ENCODE measurements at places on chromosomes 7 and 10. TPM values are rescaled to one million over a fixed set of nuclear protein-coding genes. Genes with fewer than 3 reads are reported as not detected.

SLC16A9 gene
- 9.3 TPM for total RNA-seq

LRGUK gene
- 0.50 TPM for total RNA-seq

FAM3C gene
- total RNA-seq, result 24.3 TPM

ZNF503 gene
- 1.6 TPM for total RNA-seq

CDK1 gene
- 73.5 TPM for total RNA-seq

CALCR gene
- total RNA-seq, result 0.19 TPM

ITGA8 gene
- 0.75 TPM for total RNA-seq

RAMP3 gene
- 2.3 TPM for total RNA-seq

MRPS17 gene
- total RNA-seq, result 7.2 TPM

OR2A7 gene
- 1.6 TPM for total RNA-seq

GNGT1 gene
- not detected for total RNA-seq

SLC26A3 gene
- 0.19 TPM for total RNA-seq

GRCh38 chr10:128083191-128083895, 42.9 kb downstream of the MKI67 start:
- H3K27me3 ChIP-seq, result no peaks in the 10 kb centered on the region
- no peaks in the 10 kb centered on the region for H3K36me3 ChIP-seq
- no peaks in the 10 kb centered on the region for H3K4me1 ChIP-seq
- no peak overlapping the region for H3K27ac ChIP-seq
- H3K4me3 ChIP-seq, result no peak overlapping the region
- no peak for DNase-seq

- no peaks in the 10 kb centered on the region for H3K27me3 ChIP-seq
- no peak overlapping the region for H3K27ac ChIP-seq
- no peaks in the 10 kb centered on the region for H3K4me1 ChIP-seq
Measured at GRCh38 chr7:95276114-95276513, 48.2 kb downstream of the PON1 start.

DNA sequence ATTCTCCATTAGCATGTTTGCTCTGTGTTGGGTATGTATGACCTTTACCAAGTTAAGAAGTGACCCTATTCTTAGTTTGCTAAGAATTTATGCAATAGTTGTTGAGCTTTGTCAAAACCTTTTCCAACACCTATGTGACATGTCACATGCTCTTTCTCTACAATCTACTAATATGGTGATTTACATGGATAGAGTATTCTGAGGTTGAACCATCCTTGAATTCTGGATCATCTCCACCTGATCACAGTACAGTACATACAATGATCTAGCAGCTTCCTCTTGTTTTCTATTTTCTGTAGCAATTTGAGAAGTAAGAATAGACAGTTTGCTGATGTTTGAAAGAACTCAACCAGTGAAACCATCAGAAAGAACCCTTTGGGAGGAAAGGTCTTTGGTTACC, 101.2 kb upstream of the PDGFA start:
- no peak overlapping the region for H3K4me3 ChIP-seq
- no peaks in the 10 kb centered on the region for H3K4me1 ChIP-seq
- no peaks in the 10 kb centered on the region for H3K27me3 ChIP-seq
- DNase-seq, result no peak
- H3K27ac ChIP-seq, result no peak overlapping the region
- H3K36me3 ChIP-seq, result no peaks in the 10 kb centered on the region

DNA sequence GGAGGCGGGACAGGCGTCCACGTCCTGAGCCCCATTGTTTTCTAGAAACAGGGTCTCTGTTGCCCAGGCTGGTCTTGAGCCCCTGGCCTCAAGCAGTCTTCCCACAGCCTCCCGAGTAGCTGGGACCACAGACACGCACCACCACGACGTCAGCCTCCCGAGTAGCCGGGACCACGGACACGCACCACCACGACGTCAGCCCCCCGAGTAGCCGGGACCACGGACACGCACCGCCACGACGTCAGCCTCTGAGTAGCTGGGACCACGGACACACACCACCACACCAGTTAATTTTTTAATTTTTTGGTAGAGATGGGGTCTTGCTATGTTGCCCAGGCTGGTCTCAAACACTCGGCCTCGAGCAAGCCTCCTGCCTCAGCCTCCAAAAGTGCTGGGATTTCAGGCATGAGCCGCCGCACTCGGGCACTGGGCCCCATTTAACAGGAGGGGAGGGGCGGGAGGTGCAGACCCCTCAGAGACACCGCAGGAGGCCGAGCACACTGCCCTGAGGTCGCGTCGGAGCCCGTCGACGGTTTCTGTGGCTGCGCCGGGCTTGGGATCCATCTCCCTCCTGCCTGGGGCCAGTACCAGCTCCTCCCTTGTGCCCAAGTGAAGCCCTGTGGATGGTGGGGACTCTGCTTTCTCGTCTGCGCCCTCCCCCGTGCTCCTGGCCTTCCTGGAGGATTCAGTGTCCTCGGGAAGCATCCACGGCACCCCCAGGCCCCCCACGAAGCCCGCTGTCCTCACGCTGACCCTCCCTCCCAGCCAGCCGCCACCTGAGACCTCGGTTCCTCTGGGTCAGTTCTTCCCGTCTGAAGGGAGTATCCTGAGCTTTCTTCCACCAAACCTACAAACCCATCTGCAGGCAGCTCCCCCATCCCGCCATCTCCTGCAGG, 13.0 kb downstream of the FAM20C start:
- H3K36me3 ChIP-seq, result peaks cover 17% of the 10 kb centered on the region
- H3K27me3 ChIP-seq, result no peaks in the 10 kb centered on the region
- no peak overlapping the region for H3K27ac ChIP-seq

DNA sequence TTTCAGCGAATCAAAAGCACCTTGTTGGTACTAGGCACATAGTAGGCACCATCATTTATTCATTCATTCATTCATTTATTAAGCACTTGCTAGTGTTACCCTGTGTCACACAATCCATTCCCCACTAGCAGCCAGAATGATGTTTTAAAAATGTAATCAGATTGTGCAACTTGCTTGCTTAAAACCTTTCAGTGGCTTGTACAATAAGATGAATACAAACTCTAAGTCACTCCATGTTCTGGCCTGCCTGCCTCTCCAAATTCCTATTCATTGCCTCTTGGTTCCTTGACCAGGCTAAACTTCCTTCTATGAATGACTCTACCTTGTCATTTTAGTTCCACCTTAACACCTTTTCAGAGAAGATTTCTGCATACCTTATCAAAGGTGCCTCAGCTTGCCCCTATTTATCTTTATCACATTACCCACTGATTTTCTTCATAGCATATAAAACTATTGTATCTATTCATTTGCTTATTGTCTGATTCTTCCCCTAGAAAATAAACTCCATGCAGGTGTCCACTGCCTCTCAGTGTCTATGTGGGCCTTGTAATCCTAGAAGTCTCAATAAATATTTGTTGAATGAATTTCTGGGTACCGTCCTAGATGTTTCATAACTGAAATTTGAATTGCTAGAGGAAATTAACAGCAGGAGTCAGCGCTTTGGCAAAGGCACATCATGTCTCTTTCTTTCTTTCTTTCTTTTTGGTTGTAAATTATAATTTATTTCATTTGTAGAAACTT, 169.5 kb downstream of the TMEM26 start:
- no peak overlapping the region for H3K27ac ChIP-seq
- no peaks in the 10 kb centered on the region for H3K4me1 ChIP-seq
- DNase-seq, result no peak

DNA sequence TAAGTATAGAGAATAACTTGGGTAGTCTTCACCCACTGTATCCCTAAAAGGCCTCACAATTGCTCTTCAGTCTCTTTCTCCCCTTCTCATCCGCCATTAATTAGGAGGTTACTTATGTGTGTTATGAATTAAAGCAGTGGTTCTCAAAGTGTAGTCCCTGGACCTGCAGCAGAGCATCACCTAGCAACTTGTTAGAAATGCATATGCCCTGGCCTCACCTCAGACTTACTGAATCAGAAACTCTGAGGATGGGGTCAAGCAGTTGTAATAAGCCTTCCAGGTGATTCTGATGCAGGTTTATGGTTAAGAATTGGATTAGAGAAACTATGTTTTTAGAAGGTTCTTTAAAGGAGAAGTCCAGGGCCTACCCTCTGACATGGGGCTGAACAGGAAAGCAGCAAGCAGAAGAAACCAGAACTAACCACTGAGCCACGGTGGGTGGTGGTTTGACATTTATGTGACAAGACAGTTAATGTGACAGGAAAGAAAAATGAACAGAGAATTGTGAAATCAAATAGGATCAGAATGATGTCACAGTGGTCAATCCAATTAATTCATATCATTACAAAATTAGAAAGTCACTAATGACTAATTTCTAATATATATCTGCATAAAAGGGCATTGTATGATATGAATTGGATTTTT, 37.6 kb downstream of the ENTPD1 start:
- no peak for DNase-seq
- H3K4me1 ChIP-seq, result no peaks in the 10 kb centered on the region
- no peaks in the 10 kb centered on the region for H3K27me3 ChIP-seq
- H3K36me3 ChIP-seq, result no peaks in the 10 kb centered on the region

DNA sequence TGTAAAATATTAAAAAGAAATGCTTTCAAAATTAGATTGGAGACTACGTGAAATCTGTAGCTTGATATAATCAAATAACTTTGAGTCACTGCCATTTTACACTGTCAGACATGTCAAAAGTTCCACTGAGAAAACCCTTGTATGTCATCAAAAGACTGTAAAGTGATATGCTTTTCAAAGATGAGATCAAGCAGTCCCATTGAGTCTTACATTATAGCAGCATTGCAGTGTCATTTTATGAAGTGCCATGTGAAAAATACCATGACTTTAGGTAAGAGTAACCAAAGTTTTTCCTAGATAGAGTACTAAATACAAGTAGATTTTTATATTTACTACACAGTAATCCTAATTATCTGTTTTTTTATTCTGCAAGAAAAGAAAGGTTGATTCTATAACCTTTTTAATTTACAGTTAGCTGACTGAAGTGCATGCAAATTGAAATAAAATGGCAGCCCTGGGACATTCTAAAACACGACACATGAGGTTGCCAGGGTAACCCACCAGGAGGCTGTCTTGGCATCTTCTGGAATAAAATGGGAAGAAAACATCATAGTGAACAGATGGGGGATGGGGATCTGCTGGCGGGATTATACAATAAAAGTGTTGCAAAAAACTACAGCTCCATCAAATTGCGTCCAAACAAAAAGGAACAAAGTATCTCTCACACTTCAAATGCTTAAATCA, 91.3 kb upstream of the TMEM106B start:
- H3K27me3 ChIP-seq, result no peaks in the 10 kb centered on the region
- no peak for DNase-seq
- H3K4me3 ChIP-seq, result no peak overlapping the region
- no peaks in the 10 kb centered on the region for H3K36me3 ChIP-seq

- no peak overlapping the region for H3K4me3 ChIP-seq
- no peaks in the 10 kb centered on the region for H3K27me3 ChIP-seq
Measured at GRCh38 chr10:110035070-110035921, 27.5 kb downstream of the ADD3 start.

GRCh38 chr7:122103064-122103463, 41.0 kb downstream of the AASS start:
- H3K4me1 ChIP-seq, result no peaks in the 10 kb centered on the region
- no peak for DNase-seq
- H3K4me3 ChIP-seq, result no peak overlapping the region

- no peaks in the 10 kb centered on the region for H3K36me3 ChIP-seq
- no peak overlapping the region for H3K27ac ChIP-seq
- peaks cover 4% of the 10 kb centered on the region for H3K4me1 ChIP-seq
- no peak for DNase-seq
- no peak overlapping the region for H3K4me3 ChIP-seq
Measured at GRCh38 chr7:108015740-108016139, 12.8 kb upstream of the LAMB1 start.

DNA sequence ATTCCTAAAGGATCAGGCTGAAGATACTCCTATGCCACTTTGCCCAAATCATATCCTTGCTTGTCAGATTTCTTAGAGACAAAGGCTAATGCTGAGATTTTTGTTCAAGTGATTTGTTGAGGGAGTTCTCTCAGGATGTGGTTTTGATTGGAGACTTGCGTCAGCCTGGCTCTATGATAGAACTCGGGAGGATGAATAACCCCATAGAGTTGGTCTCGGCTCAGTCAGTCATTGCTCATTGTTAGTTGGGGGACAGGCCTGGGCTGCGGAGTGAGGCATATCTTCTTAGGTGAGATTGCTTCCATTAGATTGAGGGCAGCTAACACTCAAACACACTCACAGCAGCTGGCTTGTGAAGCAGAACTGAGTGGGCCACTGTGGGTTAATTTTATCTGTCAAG, 203.4 kb downstream of the KIF20B start:
- H3K27me3 ChIP-seq, result no peaks in the 10 kb centered on the region
- H3K27ac ChIP-seq, result no peak overlapping the region
- H3K4me3 ChIP-seq, result no peak overlapping the region
- H3K4me1 ChIP-seq, result no peaks in the 10 kb centered on the region
- no peaks in the 10 kb centered on the region for H3K36me3 ChIP-seq

GRCh38 chr7:64651203-64651602, 14.7 kb upstream of the ZNF107 start:
- no peaks in the 10 kb centered on the region for H3K27me3 ChIP-seq
- no peak for DNase-seq
- no peak overlapping the region for H3K4me3 ChIP-seq
- no peaks in the 10 kb centered on the region for H3K36me3 ChIP-seq

DNA sequence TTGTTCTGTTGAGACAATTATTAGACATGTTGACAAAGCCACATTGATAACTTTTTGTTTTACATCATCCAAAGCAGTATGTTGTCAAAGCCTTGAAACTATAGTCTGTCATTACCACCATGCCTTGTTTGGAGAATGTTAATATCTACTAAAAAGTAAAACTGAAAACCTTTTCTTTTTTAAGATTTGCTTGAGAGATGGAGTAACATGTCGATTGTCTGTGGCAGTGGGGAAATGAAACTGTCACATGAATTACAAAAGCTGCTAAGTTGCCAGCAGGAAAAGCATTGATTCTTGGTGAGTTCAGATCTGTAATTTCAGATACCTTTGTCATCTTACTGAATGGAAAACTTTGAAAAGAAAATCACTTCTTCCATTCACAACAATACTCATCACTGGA, 69.1 kb downstream of the TFPI2 start:
- H3K27ac ChIP-seq, result no peak overlapping the region
- no peaks in the 10 kb centered on the region for H3K4me1 ChIP-seq
- DNase-seq, result no peak

DNA sequence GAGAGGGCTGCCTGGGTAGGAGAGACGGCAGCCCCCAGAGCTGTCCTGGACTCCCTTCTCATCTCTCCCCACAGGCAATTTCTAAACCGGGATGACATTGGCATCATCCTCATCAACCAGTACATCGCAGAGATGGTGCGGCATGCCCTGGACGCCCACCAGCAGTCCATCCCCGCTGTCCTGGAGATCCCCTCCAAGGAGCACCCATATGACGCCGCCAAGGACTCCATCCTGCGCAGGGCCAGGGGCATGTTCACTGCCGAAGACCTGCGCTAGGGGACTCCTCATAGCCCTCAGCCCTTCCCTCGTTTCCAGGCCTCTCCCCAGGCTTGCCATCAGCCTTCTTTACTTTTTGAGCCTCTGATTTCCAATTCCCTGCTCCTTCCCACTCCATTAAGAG, 2.6 kb downstream of the ATP6V1F start:
- H3K27me3 ChIP-seq, result no peaks in the 10 kb centered on the region
- DNase-seq, result no peak
- H3K4me1 ChIP-seq, result peaks cover 27% of the 10 kb centered on the region
- H3K27ac ChIP-seq, result no peak overlapping the region
- no peaks in the 10 kb centered on the region for H3K36me3 ChIP-seq

- no peak overlapping the region for H3K27ac ChIP-seq
- no peaks in the 10 kb centered on the region for H3K27me3 ChIP-seq
- no peak overlapping the region for H3K4me3 ChIP-seq
Measured at GRCh38 chr7:44283381-44284211, 41.8 kb downstream of the CAMK2B start.
